ENCODE measurements at places on chromosomes 7 and 10. TPM values are rescaled to one million over a fixed set of nuclear protein-coding genes. Genes with fewer than 3 reads are reported as not detected.
A peak's percentile ranks its signal among the peaks of the same experiment; 100 is the strongest.

- no peak for DNase-seq
- no peaks in the 10 kb centered on the region for H3K27me3 ChIP-seq
- H3K36me3 ChIP-seq: no peaks in the 10 kb centered on the region
- H3K4me1 ChIP-seq: no peaks in the 10 kb centered on the region
Observed at GRCh38 chr7:37709631-37710509, 26.3 kb downstream of the GPR141 start.

DNA sequence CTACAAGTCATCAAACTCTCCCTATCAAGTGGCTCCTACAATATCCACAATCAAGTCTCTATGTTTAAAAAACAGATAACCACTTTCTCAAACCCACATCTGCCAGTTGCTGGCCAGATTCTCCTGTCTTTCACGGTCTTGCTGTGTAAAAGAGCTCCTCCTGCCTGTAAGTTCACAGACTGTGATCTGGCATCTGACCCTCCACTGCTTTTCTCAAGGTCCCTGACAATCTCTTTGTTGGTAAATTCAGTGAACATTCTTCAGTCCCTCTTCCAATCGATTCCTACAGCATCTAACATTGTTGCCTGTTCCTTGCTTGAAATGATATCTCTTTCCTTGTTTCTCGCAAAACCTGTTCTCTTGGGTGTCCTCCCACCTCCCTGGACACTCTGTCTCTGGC, 18.5 kb upstream of the LMOD2 start:
- H3K27ac ChIP-seq: no peak overlapping the region
- no peaks in the 10 kb centered on the region for H3K36me3 ChIP-seq
- no peaks in the 10 kb centered on the region for H3K27me3 ChIP-seq
- DNase-seq: no peak
- no peak overlapping the region for H3K4me3 ChIP-seq

- H3K4me3 ChIP-seq: no peak overlapping the region
- H3K4me1 ChIP-seq: peaks cover 13% of the 10 kb centered on the region
- no peaks in the 10 kb centered on the region for H3K27me3 ChIP-seq
- no peak overlapping the region for H3K27ac ChIP-seq
- H3K36me3 ChIP-seq: no peaks in the 10 kb centered on the region
- DNase-seq: no peak
Observed at GRCh38 chr7:95334447-95334846, 10.1 kb upstream of the PON1 start.

DNA sequence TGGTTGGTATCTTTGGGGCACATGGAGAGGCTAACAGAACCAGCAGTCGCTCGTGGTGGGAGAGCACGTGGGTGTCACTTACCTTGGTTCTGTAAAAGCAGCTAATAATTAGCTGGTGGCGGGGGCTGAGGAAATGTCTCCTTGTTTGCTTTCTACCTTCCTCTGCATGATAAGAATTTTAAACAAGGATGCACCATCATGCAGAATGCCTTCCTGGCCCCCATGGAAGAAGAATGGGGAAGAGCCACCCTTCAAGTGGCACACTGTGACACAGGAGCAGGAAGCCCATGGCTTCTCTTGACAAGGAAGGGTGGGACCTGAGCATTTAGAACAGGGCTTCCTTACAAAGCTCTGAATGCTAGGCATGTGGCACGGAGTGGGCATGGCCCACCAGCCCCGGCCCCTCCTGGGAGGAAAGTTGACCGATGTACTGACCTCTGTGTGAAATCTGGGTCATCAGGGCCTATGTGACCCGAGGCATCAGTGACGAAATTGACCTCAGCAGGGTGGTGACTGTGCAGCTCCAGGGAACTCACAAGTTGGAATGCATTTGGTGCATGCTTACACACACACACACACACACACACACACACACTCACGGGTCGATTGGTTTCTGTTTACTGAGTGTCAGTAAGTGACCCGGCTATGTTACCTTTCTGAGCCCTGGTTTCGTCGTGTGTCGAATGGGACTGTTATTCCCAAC, 116.9 kb upstream of the ANLN start:
- H3K4me3 ChIP-seq: no peak overlapping the region
- peak; percentile 73 for DNase-seq
- H3K27me3 ChIP-seq: no peaks in the 10 kb centered on the region
- no peaks in the 10 kb centered on the region for H3K36me3 ChIP-seq

DNA sequence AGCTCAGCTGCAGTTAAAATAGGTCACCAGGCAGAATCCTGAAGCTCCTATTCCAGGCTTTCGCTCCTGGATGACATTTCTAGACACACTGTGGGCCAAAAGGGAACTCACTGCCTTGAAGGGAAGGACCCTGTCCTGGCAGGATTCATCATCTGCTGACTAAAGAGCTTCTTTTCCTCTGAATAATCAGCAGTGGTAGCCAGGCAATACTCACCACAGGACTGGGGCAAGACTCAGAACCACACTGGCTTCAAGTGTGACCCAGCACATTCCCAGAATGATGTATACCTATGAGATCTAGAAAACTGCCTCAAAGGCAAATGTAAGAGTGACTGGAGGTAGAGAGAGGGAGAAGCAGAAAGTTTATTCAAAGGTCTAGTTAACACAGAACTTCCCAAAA, 29.5 kb upstream of the EBF3 start:
- H3K36me3 ChIP-seq: no peaks in the 10 kb centered on the region
- no peaks in the 10 kb centered on the region for H3K4me1 ChIP-seq
- DNase-seq: no peak
- H3K27me3 ChIP-seq: no peaks in the 10 kb centered on the region

DNA sequence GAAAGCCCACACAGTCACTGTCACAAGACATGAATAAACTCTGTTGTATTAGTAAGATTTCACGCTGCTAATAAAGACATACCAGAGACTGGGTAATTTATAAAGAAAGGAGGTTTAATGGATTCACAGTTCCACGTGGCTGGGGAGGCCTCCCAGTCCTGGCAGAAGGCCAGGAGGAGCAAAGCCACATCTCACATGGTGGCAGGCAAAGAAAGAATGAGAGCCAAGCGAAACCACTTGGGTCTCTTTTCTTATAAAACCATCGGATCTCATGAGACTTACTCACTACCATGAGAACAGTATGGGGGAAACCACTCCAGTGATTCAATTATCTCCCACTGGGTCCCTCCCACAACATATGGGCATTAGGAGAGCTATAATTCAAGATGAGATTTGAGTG, 110.2 kb downstream of the ST8SIA6 start:
- no peaks in the 10 kb centered on the region for H3K4me1 ChIP-seq
- no peak overlapping the region for H3K27ac ChIP-seq
- no peaks in the 10 kb centered on the region for H3K27me3 ChIP-seq
- H3K36me3 ChIP-seq: no peaks in the 10 kb centered on the region
- no peak for DNase-seq

DNA sequence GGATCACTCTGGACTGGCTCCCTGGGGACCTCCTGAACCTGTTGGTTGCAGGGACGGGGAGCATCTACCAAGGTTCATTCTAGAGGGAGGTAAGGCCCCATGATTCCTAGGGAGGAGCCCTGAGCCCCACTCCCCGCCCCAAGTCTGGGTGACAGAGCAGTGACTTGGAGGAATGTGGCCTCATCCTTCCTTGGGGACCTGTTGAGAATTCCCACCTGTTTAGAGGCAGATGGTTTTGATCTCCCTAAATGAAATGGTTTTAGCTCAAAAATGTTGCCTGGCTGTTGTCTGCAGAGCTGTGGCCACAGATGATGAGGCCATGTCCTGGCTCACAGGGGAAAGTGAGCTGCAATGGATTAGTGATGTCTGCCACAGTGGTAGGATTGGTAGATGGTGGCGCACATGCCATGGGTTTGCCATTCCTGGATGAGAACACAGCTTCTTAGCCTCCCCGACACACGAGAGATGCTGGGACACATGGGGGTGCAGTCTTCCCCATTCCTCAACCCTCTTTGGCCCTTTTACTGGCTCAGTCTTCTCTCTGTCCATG, 12.3 kb downstream of the C10orf105 start:
- H3K36me3 ChIP-seq: no peaks in the 10 kb centered on the region
- no peaks in the 10 kb centered on the region for H3K27me3 ChIP-seq
- H3K27ac ChIP-seq: no peak overlapping the region
- no peak overlapping the region for H3K4me3 ChIP-seq

DNA sequence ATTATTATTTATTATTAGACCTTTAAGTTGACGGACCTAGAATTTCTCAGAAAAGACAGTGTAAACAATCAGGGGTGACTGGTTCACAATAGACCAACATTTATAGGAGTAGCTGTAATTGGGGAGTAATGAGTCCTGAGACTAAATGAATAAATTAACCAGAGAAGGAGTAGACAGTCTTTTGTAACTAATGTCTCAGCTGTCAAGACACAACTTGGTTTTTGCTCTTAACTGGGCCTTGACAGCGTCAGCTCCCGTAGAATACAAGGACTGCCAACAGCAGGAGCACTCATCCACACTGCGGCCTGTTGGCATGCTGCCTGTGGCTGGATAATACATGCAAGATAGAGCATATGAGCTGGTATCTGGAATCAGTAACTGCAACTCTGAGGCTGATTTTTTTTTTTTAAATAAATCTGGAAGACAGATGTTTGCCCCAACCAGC, 123.9 kb downstream of the CACNA2D1 start:
- DNase-seq: peak; percentile 86
- H3K4me3 ChIP-seq: no peak overlapping the region
- no peaks in the 10 kb centered on the region for H3K4me1 ChIP-seq
- no peaks in the 10 kb centered on the region for H3K27me3 ChIP-seq

The ZSCAN21 gene
- total RNA-seq: 14.6 TPM

GRCh38 chr7:27671675-27672074, 9.0 kb upstream of the HIBADH start:
- no peaks in the 10 kb centered on the region for H3K27me3 ChIP-seq
- no peak overlapping the region for H3K27ac ChIP-seq
- H3K4me3 ChIP-seq: no peak overlapping the region
- H3K36me3 ChIP-seq: no peaks in the 10 kb centered on the region

- no peak within 1 kb of the TSS for H3K27ac ChIP-seq
- H3K27me3 ChIP-seq: no peaks in the 10 kb centered on the region
- H3K36me3 ChIP-seq: no peaks in the 10 kb centered on the region
- no peaks in the 10 kb centered on the region for H3K4me1 ChIP-seq
- H3K4me3 ChIP-seq: no peak within 1 kb of the TSS
Observed at GRCh38 chr7:142939226-142939910, at the start of gene LLCFC1. LLCFC1 (plus strand) TSS chr7:142939484; CDS start chr7:142939622, 138 bp downstream.

The CYP3A4 gene
- total RNA-seq: not detected

The UCMA gene
- total RNA-seq: not detected

The KCNIP2 gene
- 2.4 TPM for total RNA-seq

DNA sequence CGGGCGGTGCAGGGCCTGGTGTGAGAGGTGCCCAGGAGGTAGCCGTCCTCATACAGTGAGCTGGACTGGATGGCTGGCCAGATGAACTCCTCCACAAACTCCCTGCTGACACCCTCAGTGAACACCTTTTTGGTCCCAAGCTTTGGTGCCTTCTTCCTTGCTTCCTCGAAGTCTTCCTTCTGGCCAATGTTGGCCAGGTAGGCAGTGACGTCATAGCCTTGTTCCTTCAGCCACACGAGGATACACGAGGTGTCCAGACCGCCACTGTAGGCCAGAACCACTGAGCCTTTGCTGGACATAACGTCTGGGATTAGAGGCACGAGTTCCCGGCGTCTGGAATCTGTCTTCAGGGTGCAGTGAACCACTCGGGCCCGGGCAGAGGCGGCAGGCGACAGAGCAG, 206.8 kb upstream of the SP4 start:
- no peak for DNase-seq
- no peak overlapping the region for H3K27ac ChIP-seq
- H3K36me3 ChIP-seq: no peaks in the 10 kb centered on the region

DNA sequence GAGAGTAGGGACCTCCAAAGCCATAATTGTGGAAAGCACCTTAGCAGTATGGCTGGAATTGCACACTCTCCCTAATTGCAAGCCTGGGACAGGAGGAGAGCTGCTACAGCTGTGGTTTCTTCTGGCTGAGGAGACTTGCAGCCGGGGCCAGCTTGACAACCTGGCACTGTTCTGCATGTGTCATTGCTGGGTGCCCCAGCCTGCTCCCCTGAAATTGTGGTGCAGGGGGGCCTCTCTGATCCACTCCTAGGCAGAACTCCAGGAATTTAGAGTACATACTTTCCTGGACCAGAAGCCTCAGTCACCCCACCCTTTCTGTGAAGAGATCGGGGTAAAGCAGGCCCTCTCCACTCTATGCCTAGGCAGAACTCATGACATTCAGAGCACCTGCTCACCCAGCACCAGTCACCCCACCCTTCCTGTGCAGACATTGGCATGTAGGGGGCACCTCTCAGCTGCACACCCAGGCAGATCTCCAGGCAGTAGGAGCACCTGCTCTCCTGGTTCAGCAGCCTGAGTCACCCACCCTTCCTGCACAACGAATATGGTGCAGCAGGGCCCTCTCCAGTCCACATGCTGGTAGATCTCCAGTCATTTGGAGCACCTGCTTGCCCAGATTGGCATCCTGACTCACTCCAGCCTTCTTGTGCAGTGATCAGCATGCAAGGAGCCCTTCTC, 34.4 kb upstream of the DYNC1I1 start:
- no peaks in the 10 kb centered on the region for H3K36me3 ChIP-seq
- H3K4me1 ChIP-seq: no peaks in the 10 kb centered on the region
- DNase-seq: no peak
- H3K4me3 ChIP-seq: no peak overlapping the region
- H3K27me3 ChIP-seq: no peaks in the 10 kb centered on the region

The RASSF4 gene
- total RNA-seq: 74.5 TPM

- peaks cover 19% of the 10 kb centered on the region for H3K4me1 ChIP-seq
- no peak overlapping the region for H3K4me3 ChIP-seq
- DNase-seq: peak; percentile 53
- H3K27me3 ChIP-seq: peaks cover 48% of the 10 kb centered on the region
- no peaks in the 10 kb centered on the region for H3K36me3 ChIP-seq
- no peak overlapping the region for H3K27ac ChIP-seq
Observed at GRCh38 chr7:157282141-157282801, 54.5 kb upstream of the DNAJB6 start.
